ENCODE measurements at places on chromosomes 6 and 20. TPM values are rescaled to one million over a fixed set of nuclear protein-coding genes. Genes with fewer than 3 reads are reported as not detected.

GNRH2 gene
- total RNA-seq, result not detected

SRSF12 gene
- 45.0 TPM for total RNA-seq

MCCD1 gene
- not detected for total RNA-seq

POLR1C gene
- 25.6 TPM for total RNA-seq

POM121L2 gene
- total RNA-seq, result not detected
